GM19239 (cell line): ENCODE measurements at places on chromosomes 7 and 10.

DNA sequence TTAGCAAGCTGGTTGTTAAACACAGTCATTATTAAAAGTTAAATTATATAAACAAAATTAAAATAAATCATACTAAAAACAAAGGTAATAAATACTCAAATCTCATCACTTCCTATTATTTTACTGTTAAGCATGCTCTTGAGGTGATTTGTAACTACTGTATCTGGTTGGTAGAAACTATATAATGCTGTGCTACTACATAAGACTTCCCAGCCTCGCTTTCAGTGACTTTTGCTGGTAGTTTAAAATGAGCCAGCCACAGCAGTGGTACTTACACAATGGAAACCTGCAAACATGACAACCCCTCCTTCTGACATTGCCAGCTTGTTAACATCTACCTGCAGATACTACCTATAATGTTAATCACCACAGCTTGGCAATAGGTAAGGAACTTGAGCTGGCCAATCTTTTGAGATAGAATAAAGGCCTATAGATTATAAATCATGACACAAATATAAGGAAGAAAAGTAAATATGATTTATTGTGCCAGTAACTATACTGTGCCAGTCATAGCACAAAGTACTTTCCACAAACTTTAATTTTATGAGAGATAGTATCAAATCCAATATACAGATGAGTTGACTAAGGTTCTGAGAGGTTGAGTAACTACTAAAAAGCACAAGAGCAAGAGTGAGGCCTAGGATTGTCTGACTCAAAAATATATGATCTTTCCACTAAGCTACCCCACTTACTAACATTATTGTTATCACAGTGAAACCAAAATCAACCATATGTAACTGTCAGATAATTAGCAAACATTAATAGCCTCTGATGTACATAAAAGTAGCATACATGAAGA, 181.1 kb upstream of the ASAH2 start:
- DNase-seq = no peak

DNA sequence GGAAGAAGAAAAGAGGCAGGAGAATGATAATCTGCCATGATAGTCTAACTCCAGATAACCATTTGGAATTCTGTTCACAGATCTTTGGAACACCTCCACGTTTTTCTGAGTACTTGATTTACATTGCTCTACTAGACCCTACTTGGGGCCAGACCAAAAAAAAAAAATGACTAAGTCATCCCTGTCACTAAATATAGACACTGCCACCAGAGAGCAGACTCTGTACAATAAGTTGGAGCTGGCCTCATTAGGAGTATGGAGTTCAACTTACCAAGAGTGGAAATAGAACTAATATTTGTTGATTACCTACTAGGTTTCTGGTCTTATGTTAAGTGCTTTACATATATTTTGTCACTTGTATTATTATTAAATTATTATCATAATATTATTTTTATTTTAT, 80.9 kb upstream of the ZNF800 start:
- DNase-seq = no peak

DNA sequence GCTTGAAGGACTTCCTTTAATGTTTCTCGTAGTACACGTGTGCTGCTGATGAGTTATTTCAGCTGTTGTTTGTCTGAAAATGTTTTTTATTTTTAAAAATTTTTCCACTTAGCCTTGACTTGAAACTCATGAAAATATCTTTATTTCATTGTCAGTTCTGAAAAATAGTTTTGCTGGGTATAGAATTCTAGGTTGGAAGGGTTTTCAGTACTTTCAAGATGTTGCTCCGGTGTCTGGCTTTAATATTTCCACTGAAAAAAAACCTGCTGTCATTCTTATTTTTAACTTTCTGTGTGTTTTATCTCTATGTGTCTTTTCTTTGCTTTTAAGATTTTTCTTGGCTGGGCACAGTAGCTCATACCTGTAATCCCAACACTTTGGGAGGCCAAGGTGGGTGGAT, 103.8 kb downstream of the UNCX start:
- DNase-seq = no peak

- DNase-seq = no peak
Measured at GRCh38 chr7:47796347-47796746, 151.9 kb downstream of the PKD1L1 start.

GRCh38 chr10:62662486-62662885, 142.0 kb upstream of the ADO start:
- no peak for DNase-seq
